Panc1 (cell line): ENCODE measurements at places on chromosomes 1 and 21. TPM values are rescaled to one million over a fixed set of nuclear protein-coding genes. Genes with fewer than 3 reads are reported as not detected.

DNA sequence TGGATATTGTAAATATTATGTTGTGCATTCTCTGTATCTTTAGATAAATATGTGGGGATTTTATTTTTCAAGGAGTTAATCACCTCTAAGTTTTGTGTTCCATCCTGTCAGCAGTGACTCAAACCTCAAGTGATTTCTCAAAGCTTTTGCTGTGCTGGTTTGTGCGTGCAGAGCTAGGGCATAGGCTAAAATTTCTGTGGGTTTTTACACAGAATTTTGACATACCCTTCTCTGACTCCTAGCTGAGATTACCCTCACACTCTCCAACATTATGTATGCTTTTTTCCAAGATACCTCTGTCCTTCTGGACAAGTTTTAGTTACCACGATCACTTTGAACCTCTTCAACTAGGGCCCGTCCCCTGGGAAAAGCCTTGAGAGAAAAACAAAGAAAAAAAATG lies 384.9 kb downstream of the NCAM2 start:
- no peak for DNase-seq

- no peak for DNase-seq
Measured at GRCh38 chr1:71362076-71362475, 281.2 kb upstream of the ZRANB2 start.

- DNase-seq: no peak
Measured at GRCh38 chr1:194442901-194443575, 1256.6 kb upstream of the B3GALT2 start.

IFI44 gene
- total RNA-seq: 2.0 TPM
